ENCODE measurements at places on chromosomes 3 and 15. TPM values are rescaled to one million over a fixed set of nuclear protein-coding genes. Genes with fewer than 3 reads are reported as not detected.

- no peak for DNase-seq
Observed at GRCh38 chr15:55791551-55792400, 48.8 kb upstream of the PRTG start.

DNA sequence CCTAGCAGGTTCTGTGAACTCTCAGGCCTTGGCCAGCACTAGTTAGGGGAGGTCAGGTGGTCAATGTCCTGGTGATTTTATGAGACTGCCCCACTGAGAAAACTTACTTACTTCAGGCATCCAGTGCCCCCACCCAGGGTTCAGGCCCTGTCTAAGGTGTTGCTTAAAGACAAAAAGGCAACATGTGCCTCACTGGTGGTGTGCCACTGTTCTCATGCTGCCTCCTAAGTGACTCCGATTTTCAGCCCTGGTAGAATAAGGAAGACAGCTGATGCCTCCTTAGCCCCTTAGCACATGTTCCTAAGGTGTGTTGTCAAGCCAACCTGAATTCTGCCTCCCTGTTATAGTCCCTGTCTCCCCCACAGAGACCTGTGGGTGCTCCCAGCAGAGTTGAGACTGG is 5.3 kb downstream of the RBM15B start:
- no peak for DNase-seq

DNA sequence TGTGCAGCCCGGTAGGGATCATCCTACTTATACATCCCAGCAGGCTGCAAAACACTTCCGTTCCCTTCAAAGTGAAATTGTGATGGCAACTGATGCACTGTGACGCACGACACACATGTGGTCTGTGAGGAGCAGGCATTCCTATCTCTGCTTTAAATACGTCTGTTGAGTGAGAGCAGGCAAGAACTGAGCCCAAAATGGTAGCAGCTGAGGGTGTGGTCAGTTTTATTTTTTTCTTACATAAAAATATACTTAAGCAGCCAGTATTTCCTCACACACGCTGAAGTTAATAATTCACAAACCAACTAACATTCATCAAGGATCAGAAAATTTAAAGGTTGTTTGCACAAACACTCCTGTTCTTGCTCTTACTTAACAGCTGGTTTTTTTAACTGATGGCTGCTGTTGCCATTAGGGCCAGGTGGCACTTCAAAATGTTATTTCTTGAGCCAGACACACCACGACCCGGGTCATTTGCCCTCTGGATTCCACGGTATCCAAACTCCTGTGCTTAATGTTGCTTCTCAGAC is 23.9 kb downstream of the LRIG1 start:
- DNase-seq, result no peak

DNA sequence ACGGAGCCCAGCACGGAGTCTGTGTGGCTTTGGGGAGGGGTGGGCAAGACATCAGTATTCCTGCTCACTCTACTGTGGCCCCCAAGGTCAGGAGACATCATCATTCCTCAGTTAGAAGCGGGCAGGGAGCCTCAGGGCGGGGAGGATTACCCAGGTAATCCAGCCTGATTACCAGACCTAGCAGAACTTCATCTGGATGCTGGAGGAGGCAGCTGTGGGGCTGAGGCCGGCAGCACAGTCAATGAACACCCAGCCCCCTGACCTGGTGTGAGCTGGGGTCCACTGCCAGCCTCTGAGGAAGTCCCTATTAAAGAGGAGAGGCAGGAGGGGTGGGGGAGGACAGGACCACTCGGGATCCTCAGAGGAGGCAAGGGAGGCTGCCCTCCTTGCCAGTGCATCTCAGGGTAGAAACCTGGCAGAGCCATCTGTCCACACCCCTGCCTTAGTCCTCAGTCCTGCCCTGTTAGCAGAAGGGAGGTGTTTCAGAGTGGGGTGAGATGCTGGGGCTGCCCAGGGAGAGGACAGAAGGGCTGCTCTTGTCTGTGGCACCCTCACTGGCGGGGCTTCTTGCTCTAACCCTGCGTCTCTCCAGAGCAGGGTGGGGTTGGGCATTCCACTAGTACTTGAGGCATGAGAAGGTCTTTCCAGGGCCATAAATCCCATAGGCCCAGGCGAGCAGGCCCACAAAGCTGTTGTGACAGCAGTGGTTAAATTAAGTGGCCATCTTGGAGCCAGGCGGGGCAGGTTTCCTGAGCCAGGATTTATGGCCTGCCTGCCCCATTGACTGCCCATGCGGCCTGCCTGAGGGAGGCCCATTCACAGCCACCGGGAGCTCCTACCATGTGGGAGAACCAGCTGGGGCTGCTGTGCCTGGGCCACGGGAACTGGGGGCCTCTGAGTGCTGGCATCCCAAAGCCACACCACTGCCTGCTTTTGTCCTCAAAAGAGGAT is 82.1 kb downstream of the LINGO1 start:
- DNase-seq, result no peak

The CGNL1 gene
- polyA plus RNA-seq, result not detected

The TRH gene
- polyA plus RNA-seq, result not detected

The GPR62 gene
- not detected for polyA plus RNA-seq

The ADGRG7 gene
- polyA plus RNA-seq, result 0.12 TPM

The ATP13A5 gene
- not detected for polyA plus RNA-seq

The SCAANT1 gene
- polyA plus RNA-seq, result not detected
